CD4-positive, alpha-beta T cell treated with Interleukin-15 for 1 hour (primary cell): ENCODE measurements at places on chromosomes 1 and 21.

DNA sequence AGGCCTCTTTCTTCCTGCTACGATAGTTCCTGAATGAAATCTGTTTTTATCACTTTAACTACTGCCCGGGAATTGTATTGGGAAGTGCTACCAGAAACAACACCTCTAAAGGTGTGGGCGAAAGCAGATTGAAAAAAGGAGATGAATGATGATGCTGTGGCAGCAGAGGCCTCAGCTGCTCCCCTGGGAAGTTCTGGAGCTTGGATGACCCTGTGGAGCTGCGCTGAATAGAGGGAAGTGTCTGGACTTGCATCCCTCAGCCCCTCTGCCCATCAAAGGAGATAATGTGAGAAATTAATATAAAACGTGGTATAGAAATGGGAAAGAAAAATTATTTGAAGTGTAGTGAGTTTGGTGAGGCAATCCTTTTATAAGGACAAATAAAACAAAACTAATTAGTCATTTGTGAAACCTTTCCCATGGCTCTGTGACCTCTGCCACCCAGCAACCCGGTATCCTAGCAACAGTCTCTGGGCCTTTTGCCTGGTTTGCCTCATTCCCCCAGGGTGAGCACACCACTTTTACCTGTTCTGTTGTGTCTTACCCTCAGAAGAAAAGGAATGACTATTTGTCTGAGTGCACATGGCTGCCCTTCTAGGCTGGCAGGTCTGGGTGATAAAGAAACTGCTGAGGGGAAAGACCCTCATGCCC lies 21.3 kb downstream of the OVAAL start:
- no peak for DNase-seq

DNA sequence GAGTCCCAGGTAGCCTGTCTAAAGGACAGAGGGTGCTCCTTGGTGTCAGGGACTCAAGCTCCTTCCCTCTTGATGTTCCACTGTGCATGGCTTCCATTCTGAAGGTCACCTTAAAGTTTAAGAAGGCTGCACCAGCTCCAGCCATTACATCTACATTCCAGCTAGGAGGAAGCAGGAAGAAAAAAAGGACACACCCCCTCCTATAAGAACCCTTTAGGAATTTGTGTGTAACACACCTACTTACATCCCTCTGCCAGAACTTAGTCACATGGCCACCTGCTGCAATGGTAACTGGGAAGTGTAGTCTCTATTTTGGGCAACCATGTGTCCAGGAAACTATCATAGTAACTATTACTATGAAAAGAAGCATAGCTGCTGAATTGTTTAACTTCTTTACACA lies 161.6 kb upstream of the KLHDC7A start:
- no peak for DNase-seq

GRCh38 chr1:155872527-155872926 lies 13.2 kb downstream of the SYT11 start:
- no peak for DNase-seq

DNA sequence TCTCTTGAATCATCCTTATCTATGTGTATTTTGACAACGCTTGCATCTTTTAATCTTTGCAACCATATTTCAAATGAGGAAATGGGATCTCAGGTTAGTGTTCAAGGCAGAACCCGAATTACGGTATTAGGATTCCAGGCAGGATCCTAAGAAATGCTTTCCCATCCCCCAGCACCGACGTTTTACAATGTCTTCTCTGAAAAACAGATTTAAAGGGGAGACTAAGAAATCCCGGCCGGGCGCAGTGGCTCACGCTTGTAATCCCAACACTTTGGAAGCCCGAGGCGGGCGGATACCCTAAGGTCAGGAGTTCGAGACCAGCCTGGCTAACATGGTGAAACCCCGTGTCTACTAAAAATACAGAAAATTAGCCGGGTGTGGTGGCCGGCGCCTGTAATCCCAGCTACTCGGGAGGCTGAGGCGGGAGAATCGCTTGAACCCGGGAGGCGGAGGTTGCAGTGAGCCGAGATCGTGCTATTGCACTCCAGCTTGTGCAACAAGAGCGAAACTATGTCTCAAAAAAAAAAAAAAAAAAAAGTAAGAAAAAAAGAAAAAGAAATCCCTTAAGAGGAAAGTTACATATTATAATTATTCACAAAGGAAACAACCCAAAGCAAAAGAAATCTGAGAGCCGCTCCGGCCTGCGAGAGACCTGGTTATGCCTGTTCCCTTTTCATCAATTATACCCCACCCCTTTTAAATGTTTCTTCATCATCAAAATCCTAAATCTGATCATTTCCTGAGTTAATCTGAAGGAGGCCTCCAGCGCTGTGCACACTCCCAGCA lies 801 bp upstream of the GORAB start:
- DNase-seq: no peak

- DNase-seq: no peak
Measured at GRCh38 chr1:41608211-41608610, 123.7 kb upstream of the EDN2 start.

DNA sequence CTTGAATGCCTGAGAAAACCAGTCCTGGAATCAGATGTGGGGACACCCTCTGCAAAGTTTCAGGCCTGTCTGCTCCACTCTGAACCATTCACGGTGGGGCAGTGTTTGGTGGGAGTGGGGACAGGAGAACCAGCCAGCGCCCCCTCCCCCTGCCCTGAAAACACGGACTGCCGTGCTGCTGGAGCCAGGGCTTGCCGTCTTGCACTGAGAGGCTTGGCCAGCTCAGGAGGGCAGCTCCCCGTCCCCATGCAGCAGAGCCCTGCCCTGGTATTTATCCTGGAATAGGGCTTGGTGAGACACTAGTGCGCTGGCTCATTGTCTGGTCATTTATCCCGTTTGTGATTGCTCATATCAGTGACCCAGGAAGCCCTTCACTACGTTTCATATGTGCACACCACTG lies 3.9 kb downstream of the S100B start:
- DNase-seq: no peak

DNA sequence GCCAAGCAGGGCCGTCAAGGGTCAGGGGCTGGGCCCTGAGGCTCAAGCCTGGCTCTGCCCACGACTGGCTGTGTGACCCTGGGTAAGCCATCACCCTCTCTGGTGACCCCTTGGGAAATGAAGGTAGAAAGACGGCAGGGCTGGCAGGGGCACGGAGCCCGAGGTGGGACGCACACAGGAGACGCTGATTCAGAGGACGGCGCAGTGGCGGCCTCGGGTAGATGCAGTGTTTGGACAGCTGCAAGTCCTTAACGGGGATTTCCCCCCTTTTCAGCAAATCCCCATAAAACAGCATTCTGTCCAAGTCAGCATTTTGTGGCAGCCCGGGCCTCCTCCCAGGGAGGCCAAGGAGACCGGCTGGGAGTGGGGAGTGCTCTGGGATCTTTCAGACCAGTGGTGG lies 16.7 kb downstream of the COL8A2 start:
- DNase-seq: no peak

DNA sequence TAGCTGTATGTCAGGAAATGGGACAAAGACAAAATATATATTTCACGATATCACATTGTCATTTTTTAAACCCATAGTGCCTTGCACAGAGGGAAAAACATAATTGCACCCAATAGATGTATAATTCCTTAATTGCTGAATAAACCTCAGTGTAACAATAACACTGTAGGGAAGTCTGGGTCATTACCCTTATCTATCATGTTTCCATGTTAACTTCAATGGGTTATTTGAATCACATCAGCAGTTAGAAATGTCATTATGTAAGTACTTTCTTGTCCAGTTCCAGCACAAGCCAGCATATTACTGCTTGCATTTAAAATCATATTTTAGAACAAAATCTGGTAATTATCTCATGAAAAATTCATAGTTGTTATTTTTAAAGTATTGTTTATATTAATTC lies 222.7 kb downstream of the HMCN1 start:
- no peak for DNase-seq

DNA sequence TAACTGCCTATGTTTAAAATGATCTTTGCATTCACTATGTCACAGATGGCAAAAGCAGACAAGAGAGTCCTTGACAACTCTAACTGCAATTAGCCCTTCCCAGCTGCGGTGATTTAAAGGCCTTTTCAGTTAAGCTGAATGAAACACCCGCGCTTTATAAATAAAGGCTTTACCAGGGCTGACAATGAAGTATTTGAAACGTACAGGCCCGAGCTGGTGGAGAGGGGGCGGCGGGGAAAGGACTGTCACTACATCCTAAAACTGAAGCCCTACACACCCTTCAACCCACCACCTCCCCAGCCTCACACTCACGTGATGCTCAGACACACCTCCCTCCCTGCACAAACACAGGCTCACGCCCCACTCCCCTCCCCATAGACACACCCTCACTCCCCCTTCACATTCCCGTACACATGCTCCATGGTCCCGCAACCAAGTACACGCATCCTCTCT lies 45.5 kb downstream of the GRIK3 start:
- DNase-seq: no peak

- DNase-seq: no peak
Measured at GRCh38 chr21:37268186-37268503, 1.0 kb upstream of the VPS26C start.

DNA sequence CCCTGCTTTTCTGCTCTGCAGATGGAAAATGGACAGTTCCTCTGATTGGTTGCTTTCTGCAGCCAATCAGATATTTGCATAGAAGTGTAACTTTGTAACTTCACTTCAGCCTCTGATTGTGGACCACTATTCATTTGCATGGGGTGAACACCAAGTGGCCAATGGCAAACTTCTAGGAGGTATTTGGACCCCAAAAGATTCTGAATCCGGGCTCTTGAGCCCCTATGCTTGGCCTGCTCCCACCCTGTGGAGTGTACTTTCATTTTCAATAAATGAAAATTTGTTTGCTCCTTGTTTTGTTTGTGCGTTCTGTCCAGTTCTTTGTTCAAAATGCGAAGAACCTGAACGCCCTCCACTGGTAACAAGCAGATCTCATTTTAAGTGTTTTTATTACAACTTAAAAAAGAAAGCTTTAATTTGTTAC lies 6.4 kb upstream of the GSTM4 start:
- DNase-seq: no peak

DNA sequence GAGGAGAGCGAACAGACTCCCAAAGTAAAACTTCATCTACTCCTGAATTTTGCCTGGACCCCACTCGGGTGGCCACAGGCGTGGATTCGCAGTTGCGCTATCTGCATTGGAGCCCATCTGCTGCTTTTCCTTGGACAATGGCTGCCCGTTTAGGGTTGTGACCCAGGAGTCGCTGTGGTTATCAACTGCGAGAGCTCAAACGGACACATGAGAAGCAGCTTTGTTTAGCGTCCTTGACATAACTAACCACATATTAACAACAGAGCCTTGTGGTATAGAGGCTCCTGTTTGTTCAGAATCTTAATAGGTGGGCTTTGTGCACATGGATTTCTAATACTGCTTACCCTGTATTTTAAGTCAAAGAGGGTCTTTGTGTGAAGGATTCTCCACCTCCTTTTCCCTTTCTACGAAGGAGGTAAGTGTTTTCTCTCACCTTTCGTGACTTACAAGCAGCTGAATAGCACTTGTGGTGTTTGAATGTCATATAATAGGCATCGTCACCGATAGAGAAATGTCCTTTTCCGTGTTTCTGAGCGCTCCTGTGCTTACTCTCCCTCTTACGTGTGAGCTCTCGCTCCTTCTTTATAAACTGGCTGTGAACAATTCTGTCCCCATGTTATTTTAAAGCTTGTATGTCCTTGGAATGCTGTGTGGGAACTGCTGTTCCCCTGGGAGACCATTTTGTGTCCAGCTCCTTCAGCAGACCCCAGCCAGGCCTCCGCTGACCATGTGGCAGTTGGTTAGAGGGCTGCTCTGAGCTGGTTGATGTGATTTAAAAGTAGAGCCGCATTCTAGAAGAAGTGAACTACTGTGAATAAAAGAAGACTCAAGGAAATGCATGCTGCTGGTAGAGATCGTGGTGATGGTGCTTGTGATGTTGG lies 441.4 kb downstream of the RPS6KC1 start:
- DNase-seq: no peak

GRCh38 chr1:226535666-226536065 lies 12.9 kb upstream of the STUM start:
- no peak for DNase-seq

- DNase-seq: no peak
Measured at GRCh38 chr1:229015806-229016205, 255.1 kb upstream of the RAB4A start.

DNA sequence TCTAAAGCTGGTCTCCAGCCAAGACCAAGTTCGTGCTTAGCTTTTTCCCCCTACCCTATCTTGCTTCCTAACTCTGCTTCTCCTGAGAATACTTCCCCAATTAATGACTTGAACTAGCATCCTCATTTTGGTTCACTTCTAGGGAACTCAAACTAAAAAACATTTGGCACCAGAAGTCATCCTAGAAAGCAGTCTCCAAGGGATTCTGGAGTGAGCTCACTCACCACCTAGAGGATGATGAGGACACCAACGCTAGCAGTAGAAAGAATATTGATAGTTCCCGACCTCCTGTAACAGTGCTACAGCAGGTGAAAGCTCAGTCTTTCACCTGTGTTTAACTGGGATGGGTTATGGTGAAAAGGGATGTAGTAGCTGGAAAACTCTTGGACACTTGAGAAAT lies 4.7 kb upstream of the PSMB2 start:
- DNase-seq: no peak

- no peak for DNase-seq
Measured at GRCh38 chr1:224747578-224747977, 131.5 kb downstream of the CNIH3 start.

- DNase-seq: no peak
Measured at GRCh38 chr1:204549313-204549712, 33.1 kb downstream of the MDM4 start.

- no peak for DNase-seq
Measured at GRCh38 chr1:229753764-229754551, 127.9 kb downstream of the URB2 start.

DNA sequence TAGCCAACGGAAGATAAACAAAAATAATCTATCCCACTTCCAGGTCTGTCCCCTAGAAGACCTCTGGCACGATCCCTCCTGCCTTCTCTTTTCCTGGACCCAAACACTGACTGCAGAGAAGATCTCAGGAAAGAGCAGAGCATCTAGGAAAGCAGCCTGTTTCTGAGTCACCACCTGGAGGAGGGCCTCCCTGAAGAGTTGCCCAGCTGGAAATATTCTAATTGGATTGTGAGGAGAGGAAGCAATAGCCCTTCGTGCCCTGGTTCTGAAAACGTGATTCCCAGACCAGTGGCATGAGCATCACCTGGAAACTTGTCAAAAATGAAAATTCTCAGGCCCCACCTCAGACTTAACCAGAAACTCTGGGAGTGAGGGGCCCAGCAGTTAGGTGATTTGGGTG lies 411.1 kb downstream of the SETD4 start:
- no peak for DNase-seq

GRCh38 chr1:10673109-10673711 lies 123.2 kb downstream of the CASZ1 start:
- no peak for DNase-seq

DNA sequence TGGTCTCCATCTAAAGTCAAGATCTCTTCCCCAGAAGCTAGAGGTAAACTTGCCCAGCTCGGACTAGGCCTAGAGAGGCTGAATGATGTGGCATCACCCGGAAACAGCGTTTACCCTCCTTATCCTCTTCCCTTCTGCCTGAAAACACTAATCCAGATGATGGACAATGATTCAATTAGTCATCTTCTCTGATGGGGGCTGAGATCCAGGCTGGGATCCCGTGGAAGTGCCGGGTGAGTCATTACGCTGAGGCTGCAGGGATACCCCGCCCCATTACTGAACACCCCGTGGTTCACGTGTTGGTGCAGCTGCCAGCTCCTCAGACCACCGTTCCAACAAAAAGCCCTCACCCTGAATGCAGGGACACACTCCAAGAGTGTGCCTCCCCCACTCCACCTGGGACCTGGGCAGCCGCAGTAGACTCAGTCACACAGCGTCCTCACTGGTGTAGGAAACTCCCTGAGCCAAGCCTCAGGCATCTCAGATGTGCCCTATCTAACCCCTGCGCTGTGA lies 2.0 kb downstream of the S100A6 start:
- peak; percentile 50 for DNase-seq
